CD4-positive, alpha-beta T cell (primary cell): ENCODE measurements at places on chromosomes 11 and 22.

DNA sequence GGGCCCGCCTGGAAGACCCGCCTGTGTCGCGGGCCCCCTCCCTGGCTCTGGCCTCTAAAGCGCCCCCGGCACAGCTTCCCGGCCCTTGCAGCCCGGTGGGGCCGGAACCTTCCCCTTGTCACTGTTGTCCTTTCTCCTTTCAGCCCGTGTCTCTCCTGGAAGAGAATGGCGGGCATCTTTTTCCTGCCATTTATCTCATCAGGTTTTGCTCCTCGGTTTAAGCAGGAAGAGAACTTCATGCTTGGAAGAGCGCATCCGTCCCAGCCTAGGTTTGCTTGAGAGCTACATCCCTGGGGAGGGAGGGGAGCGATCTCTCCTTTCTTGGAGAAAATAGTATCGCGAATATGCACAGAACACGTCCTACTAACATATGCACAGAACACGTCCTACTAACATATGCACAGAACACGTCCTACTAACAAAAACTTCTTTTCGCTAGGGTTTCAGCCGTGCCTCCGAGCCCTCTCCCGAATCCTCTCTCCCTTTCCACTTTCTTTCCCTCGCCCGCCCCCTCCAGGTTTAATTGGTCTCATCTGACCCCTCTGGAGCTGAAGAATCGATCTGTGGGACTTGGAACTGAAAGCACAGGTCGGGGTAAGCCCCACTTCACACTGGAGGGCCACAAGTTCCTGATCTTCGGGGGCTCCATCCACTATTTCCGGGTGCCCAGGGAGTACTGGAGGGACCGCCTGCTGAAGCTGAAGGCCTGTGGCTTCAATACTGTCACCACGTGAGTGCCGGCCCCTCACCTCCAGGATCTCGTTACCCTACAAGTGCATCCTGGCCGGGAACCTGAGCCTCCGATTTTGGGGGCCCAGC lies 1.2 kb downstream of the GLB1L3 start:
- DNase-seq, result no peak

GRCh38 chr11:85746670-85747069 lies 60.7 kb upstream of the CCDC89 start:
- no peak for DNase-seq

DNA sequence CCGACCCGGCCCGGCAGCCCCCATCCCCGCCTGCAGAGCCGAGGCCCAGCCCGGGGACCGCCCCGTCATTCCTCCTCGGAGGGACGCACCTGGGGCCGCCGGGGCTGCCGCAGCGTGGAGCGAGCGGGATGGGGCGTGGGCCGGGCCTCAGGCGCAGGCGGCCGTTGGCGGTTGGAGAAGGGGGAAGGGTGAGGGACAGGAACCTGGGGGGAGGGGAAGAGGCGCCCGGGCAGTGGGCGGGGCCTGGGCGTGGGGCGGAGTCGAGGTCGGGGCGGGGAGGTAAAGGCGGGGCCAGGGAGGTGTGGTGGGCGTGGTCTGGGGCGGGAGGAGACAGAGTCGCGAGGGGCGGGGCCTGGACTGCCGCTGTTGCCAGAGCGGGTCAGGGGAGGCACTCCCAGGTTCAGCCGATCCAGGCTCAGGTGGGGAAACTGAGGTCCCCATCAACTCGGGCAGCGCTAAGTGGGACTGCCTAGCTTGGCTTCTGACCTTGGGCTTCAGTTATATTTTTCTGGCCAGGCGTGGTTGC lies at the start of gene TESMIN:
TSS of gene TESMIN (minus strand) at position 190 of the 526 bp plus-strand sequence. CDS start 860 bp downstream, outside the sequence.
- DNase-seq, result peak; percentile 92

DNA sequence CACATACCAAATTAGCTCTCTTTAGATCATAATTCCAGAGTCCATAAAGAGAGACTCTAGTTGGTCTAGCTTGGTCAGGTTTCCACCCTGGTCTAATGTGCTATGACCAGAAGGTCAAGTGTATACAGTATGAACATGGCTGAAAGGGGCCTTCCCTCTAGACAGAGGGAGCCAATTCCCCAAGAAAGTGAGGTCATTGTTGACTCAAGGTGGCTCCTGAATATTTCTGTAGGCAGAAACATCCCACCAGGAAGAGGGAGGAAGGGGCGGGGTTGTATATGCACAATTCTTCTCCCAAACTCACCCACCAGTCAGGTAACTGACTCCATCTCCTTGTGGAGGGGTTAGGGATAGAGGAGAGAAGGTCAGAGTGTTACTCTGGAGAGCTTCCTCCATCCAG lies 281.8 kb upstream of the PLET1 start:
- no peak for DNase-seq

- no peak for DNase-seq
Observed at GRCh38 chr11:32343325-32344008, 91.9 kb downstream of the WT1 start.

DNA sequence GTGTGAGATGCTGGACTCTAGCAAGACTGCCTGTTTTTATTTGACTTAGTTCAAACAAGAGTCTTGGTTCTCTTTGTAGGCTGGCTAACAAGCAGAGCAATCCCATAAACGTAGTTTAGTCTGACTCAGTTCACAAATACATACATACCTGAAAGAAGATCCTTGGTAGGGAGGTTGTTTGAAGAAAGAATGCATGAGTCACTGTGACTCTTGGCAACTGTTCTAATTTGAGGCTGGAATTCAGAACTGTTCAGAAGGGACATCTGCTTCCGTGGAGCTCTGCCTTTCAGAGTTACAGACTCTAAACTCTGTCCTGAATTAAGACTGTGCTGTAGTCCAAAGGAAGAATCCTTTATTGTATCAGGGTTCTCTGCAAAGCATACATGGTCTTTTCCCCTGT lies 32.2 kb downstream of the C2CD3 start:
- no peak for DNase-seq

DNA sequence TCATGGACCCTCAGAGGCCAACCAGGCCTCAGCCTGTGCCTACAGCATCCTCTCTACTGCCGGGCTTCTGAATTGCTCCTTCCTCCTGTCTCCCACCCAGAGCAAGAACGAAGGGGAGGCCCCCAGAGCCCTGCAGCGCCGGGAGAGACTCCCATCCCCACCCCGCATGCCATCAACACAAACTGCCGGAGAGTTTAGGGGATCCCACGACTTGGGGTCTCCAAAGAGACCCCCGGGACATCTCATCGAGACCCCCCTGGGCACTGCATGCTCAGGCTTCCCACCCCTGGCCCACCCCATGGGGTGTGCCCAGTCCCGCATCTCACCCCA lies 8.3 kb upstream of the CD81 start:
- DNase-seq, result no peak

- DNase-seq, result no peak
Observed at GRCh38 chr11:67614730-67615714, 8.3 kb downstream of the NDUFV1 start.
